CD4-positive, alpha-beta T cell treated with Interferon alpha-2 for 1 hour (primary cell): ENCODE measurements at places on chromosomes 12 and 14.

DNA sequence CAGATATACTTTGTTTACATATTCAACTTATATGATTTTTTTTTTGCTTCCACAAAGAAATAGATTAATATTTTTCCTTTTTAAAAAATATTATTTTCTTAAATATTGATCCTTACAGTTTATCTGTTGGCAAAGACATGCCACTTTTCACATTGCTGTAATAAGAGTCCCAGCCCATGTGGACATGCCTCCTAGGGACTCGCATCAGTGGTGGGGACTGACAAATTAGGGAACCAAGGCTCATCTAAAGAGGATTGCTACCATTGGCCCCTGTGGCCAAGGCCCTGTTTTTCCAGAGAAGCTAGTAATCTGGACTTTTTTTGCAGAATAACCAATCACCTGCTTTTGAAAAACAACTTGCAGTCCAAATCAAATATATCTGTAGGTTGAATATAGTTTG lies 27.8 kb upstream of the BMAL2 start:
- no peak for DNase-seq

DNA sequence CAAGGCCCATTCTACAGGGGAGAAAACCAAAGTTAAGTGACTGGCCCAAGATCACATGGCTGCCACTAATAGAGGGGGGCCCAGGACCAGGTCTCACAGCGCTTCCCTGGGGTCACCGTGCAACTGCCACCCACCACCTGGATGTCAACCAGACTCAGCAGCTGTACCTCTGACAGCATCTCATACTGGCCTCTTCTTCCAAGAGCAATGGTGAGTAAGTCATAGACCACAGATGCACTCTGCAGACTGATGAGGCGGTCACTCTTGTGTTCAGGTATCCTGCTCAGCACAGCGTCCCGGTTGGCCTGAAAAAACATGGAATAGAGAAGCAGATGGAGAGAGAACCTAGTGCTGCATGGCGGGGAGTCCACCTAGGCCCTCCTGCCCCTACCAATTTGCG lies 139.9 kb downstream of the TTC7B start:
- DNase-seq = no peak

- DNase-seq = no peak
Measured at GRCh38 chr12:84416626-84417025, 496.0 kb downstream of the SLC6A15 start.

- no peak for DNase-seq
Measured at GRCh38 chr12:96474206-96474605, 15.2 kb upstream of the CFAP54 start.

DNA sequence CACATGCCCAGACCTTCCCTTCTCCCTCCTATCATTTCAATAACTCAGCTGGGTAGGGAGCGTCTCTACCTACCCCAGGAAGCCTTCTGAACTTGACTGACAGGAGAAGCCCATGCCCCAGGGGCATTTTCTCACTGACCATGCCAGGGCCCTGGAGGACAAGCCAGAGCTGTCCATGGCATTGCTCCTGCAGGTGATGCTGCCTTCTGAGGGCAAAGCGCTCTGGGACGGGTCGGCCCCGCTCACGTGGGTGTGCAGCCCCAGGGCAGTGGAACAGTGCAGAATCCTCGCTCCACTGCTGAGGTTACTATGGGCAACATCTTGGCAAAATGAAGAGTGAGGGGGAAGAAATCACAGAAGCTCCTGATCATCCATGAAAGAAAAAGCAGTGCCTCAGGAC lies 28.5 kb upstream of the CIPC start:
- DNase-seq = no peak

DNA sequence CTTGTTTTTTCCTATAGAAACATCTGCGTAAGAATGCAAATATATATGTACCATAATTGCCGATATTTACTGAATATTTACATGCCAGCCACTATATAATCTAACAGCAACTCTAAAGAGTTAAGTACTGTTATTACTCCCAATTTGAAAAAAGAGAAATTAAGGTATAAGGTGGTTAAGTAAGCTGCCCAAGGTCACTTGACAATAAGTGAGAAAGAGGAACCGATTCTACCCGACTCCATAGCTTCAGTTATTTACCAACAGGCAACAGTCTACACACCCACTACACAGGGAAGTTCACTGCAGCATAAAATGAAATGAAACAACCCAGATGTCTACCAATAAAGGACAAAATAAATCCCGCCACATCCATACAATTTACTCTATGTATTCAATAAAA lies 1.1 kb downstream of the MIS18BP1 start:
- peak; percentile 20 for DNase-seq

GRCh38 chr12:124640056-124640455 lies 72.6 kb upstream of the NCOR2 start:
- peak; percentile 29 for DNase-seq

- no peak for DNase-seq
Measured at GRCh38 chr12:58425481-58426392, 484.4 kb downstream of the ATP23 start.

DNA sequence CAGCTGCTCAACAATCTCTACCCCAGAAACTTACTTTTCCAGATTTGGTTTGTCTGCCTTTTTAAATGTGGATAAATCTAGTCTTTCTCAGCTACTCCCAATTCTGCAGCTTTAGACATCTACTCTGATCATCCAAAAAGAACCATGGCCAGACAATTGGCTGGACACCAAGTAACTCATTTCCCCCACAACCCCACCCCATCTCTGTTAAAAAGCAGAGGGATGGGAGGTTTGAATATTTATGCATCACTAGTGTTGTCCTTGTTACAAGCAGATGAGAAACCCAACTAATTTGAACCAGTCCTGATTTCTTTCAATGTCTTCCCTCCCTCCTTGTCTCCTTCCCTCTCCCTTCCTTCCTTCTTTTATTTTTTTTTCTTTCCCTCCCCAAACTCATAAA lies 391.9 kb downstream of the GALC start:
- DNase-seq = no peak

- no peak for DNase-seq
Measured at GRCh38 chr12:70048521-70049250, 194.5 kb upstream of the CNOT2 start.
